DND-41 (cell line): ENCODE measurements at places on chromosomes 2 and 18.

DNA sequence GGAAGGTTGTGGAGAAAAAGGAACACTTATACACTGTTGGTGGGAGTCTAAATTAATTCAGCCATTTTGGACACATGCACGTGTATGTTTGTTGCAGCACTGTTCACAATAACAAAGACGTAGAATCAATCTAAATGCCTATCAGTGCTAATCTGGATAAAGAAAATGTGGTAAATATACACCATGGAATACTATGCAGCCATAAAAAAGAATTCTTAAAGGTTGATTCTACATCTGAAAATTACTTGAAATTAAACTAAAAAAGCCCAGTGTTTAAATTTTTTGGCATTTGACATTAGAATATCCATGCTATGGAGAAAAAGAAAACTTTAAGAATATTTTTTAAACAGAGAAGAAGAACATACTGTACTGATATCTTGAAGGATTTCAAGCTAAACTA is 84.0 kb downstream of the BMPR2 start:
- DNase-seq: no peak

GRCh38 chr2:86371527-86371926 is 34.1 kb upstream of the REEP1 start:
- no peak for DNase-seq

DNA sequence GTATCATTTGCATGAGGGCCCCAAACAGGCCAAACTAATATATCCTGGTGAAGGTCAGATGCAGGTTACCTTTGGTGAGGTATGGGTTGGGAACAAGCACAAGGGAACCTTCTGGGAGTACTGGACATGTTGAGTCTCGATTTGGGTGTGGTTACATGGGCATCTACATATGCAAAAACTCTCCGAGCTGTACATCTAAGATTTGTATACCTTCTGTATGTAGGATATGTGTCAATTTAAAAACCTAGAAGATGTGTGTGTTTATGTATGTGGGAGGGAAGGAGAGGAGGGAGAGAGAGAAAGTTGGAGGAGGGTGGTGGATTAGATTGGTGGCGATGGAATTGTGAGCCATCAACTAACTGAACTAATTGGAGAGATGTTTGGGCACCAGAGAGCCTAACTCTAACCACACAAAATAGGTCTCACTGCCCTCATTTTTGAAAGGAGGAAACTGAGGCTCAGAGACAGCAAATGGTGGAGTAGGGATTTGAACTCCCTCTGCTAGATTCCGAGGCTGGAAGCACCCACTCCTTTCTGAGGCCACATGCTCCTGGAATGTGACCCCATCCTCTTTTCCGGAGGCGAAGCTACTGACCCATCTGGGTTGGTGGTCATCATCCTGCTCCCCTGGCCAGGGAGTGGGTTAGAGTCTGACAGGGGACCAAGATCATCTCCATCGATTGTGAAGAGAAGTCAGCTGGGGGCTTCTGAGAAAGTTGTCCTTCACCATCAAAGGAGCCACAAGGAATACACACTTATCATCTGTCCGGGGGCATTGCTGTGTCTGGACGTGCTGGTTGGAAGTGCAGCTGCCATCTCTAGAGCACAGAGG is 107.3 kb upstream of the MYCN start:
- DNase-seq: no peak

DNA sequence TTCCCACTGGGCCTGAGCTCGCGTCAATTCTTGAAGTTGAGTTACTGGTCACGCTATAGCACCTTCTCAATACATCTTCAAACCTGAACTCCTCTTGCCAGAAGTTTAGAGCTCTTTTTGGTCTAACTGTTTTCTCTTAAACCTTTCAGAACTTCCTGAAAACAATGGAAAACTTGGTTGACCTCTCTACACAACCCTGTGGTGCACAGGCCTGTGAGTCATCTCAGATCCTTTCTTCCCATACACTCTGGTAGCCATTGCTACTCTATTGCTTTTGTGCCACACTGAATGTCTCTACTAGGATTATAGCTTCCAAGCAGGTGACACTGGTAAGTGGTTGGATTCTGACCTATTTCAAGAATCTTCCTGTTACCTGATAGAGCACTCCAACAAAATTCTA is 321.5 kb upstream of the FSIP2 start:
- DNase-seq: no peak

- DNase-seq: no peak
Observed at GRCh38 chr2:198098386-198098785, 294.0 kb downstream of the PLCL1 start.

DNA sequence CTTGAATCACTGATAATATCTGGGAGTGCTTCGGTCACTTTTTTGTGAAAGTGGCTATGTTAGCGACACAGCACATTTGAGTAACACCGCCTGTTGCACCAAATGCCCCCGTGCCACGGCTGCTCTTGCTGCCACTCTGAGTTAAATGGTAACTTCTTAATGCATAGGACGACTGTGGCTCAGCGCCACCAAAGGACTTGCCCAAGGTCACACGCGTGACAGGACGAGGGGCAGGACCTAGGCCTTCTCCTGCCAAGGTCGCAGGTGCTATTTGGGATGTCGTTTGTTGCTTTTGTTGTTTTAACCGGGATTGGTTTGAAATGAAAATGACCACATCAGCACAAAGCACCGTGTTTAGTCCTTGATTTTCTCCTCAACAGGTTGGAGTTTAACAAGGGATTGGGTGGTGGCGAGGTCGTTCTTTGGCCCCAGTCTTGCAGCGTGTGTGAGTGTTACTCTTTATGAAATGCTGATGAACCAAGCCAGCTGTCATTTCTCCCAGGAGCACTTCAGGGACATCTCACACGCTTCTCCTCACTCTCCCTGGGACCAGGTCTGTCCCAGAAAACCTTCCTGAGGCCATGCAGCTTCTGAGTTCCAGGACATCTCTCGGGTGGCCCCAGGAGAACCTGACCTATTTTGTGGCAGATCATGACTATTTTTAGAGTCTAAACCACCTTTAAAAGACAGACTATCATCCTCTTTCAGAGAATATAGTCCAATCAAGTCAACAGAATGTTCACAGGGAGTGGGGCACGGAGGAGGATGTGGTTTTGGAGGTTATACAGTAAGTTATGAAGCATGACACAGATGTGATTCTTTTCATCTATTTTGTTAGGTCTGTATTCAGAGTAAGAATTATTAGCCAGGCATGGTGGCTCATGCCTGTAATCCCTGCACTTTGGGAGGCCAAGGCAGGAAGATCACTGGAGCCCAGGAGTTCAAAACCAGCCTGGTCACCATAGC is 49.9 kb downstream of the MTCL1 start:
- peak; percentile 86 for DNase-seq

DNA sequence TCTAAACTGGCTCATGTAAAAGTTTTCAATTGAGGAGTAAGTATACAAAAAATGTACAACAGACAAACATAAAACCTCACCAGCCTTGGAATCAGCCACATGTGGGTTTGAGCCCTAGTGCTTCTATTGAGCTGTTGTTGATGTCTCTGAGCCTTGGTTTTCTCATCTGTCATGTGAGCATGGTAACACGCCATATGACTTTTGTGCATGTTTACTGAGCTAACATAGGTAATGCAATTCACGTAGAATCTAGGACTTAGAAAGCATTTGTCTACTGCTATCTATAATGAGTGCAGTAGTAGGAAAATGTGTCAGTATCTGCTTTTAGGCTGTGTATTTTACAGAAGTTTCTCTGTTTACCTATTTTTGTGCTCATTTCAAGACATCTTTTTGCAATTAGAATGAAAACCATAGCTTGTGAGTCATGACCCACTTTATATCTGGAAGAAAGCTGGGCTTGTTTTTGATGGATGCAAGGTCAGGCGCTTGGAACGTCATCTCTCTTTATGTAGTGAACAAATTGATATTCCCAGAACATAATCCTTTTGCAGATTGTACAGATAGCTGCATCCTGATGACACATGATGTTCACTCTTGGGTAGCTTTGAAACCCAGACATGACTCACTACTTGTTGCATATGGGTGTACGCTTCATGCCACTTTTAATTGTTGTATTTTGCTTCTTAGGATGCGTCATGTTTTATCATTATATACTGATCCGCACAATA is 94.3 kb downstream of the RNF144A start:
- no peak for DNase-seq

GRCh38 chr2:44310287-44310686 is 35.0 kb downstream of the SLC3A1 start:
- DNase-seq: no peak

DNA sequence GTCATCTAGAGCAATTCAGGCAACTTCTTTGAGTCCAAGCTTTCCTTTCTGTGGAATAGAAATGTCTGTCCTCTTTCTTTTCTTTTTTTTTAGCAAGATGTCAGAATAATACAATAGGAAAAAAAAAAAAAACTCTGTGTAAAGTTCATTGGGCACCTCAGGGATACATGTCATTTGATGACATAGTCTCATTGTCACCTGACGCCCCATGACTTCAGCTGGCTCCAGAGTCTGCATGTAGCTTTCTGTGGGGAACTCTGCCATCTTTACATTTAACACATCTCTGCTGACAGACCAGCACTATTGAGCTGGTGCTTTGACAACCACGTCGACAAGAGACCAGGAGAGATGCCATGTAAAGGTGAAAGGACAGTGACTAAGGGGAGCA is 172.5 kb upstream of the KLF7 start:
- DNase-seq: no peak

DNA sequence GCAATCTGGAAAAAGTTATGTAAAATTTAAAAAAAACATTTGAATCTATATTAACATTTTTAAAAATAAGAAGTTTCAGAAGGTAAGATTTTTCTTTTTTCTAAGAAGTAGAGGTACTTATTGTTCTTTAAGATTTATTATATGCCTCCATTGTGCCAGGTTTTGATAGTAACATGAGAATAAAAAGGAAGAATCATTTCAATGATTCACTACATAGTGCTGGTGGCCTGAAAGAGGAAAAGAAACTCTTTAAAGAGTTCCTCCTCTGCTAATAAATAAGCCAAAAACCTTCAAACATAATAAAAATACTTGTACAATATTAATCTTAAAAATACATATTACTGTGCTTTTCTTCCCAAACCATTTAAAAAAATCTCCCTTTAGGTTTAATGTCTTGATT is 69.0 kb downstream of the ANKRD44 start:
- no peak for DNase-seq

GRCh38 chr2:171441470-171441869 is 7.4 kb downstream of the DCAF17 start:
- DNase-seq: no peak

DNA sequence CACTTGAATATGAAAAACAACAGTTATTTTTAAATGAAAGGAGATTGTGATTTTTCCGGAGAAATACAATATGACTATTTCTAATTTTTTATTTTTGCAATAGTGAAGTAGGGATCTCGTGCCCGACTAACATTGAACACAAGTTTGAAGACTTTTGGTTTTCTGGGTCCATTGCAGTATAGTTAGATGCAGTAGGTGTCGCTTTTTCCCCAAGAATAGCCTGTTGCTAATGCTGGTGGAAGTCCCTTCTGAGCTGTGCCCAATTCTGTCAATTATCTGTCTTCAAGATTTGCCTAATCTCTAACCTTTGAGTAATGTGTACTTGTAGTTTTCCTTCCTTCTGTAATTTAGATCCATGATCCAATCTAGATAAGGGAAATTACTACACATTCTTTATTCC is 36.5 kb downstream of the SEMA4F start:
- DNase-seq: peak; percentile 43

GRCh38 chr2:74497777-74498499 is 1.5 kb downstream of the LBX2 start:
- peak; percentile 48 for DNase-seq

GRCh38 chr2:191389288-191389687 is 144.1 kb downstream of the MYO1B start:
- no peak for DNase-seq

GRCh38 chr2:172106108-172106961 is 3.6 kb upstream of the DLX2 start:
- DNase-seq: no peak

- peak; percentile 49 for DNase-seq
Observed at GRCh38 chr18:5868218-5868854, 27.0 kb downstream of the TMEM200C start.

GRCh38 chr2:120780402-120780801 is 44.7 kb downstream of the GLI2 start:
- no peak for DNase-seq

DNA sequence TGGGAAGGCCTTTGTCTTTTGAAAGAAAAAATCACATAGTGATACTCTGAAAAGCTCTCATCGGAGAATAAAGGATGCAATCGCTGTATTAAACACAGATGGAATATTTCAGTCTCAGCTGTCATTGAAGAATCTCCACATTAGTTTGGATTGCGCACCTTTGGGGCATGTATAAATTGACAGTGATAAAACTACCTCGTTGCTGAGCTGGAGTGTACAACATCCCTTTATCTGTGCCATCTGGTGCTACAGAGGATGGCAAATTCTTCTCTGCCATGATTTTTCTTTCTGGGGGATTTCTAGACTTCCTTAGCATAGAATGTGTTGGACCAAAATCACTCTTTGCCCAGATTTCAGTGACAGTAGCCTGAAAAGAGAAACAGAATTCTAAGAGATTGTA is 185.3 kb downstream of the PARD3B start:
- no peak for DNase-seq

DNA sequence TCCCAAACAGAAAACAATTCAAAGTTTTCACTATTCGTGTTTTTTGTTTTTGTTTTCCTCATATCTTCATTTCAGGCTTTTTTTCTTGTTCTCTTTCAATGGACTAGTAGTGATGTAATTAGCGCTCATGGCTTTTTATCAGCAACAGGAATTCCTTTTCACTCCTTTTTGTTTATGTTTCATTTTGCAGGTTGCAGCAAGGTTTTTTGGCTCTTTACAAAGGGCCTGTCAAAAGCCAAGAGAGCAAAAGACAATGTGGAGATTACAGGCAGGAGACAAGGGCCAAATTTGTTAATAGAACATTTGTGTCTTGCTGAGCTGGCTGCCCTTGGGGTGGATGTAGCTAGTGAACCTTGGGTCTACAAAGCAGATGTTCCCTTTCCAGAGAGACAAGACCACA is 467.4 kb upstream of the CDH20 start:
- DNase-seq: no peak

DNA sequence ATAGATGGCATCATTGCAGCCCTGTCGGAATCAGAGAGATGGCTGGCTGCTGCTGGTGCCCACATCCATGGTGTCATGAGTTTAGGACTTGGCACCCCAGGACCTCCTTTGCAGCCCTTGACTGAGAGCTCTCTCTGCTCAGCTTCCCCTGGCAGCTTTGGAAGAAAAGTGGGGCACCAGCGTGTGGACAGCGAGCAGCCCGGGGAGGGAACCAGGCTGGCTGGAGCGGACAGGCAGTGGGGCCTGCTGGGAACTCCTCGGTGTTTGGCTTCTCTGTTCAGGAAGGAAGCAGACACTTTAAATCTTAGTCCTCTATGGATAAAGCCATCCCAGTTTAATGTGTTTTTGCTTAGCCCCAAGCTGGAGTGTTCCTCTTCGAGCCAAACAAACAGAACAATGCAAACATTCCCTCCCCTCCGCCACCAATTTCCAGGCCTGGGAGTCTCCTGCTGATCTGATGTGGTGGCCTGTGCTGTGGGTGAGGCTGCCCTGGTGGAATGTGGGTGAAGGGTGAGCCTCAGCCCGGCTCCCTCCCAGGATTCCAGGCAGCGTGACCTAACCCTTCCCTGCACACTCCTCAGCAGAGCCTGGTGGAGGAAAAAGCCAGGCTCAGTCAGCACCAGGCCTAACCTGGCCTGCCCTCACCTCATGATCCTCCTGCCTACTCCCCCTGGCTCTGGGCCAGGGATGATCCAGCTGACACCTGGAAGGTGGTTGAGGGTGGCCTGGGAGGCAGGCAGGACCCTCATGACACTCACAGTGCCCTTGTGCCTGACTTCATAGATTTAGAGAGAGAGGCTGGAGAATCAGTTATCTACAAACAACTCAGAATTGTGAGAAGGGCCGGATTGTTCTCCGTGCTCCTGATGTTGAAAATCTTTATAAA is 21.6 kb upstream of the ITGB6 start:
- DNase-seq: no peak
